ENCODE measurements at places on chromosomes 2 and 18.

- no peak for DNase-seq
Observed at GRCh38 chr18:7742224-7742623, 175.1 kb downstream of the PTPRM start.

- peak; percentile 98 for DNase-seq
Observed at GRCh38 chr2:173652767-173653431, 298.2 kb downstream of the CDCA7 start.

- no peak for DNase-seq
Observed at GRCh38 chr18:35397976-35398375, 20.8 kb upstream of the ZNF396 start.

DNA sequence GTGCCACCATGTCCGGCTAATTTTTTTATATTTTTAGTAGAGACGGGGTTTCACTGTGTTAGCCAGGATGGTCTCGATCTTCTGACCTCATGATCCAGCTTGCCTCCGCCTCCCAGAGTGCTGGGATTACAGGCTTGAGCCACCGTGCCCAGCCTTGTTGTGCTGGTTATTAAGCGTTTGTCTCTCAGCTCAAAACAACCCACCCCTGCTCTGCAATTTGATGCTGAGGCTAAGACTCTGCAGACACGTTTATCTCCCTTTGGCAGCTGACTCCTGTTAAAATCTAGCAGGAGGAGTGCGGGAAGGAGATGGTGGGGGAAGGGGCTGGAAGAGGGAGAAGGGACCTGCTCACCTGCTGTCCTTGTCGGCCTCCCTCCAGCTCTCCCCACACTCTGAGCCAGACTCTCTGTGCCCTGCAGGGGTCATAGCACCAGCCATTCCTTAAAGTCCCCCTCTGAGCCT, 29.9 kb upstream of the IMPA2 start:
- DNase-seq, result no peak

DNA sequence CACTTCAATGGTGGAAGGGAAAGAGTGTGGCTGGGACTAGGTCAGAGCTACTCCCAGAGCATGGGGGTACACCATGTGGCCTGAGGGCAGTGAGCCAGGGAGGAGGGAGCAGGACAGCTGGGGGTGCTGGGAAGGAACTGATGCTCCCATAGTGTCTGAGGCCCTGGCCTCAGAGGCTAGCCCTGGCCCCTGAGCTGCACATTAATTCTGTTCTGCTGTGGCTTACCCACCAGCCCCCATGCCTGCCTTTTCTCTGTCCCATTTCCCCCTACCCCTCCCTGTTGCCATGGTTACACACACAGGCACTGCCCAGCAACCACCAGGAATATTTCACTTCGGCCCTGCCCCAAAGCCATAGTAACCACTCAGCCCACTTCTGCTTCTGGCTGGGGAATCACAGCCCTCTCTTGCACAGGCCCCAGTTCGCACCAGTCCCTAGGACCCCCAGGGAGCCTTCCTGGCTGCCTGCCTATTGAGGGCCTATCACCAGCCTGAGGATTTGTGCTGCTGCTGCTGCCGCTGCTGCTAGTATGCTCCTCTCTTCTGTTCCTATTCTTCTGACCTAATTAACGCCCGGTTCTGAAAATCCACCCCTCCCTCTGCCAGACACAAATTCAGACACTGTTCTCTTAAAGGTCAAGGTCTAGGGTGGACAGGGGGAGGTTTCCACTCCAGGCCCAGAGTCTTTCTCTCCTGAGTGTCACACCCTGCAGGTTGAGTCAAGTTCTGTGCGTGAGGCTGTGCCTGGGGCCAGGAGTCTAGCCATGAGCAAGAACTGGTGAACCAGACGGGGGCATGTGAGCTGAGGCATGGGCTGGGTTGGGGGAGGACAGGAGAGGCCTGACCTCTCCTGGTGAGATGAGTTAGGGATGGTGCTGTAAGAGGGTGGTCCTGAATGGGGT, 87.1 kb upstream of the MCFD2 start:
- peak; percentile 16 for DNase-seq

DNA sequence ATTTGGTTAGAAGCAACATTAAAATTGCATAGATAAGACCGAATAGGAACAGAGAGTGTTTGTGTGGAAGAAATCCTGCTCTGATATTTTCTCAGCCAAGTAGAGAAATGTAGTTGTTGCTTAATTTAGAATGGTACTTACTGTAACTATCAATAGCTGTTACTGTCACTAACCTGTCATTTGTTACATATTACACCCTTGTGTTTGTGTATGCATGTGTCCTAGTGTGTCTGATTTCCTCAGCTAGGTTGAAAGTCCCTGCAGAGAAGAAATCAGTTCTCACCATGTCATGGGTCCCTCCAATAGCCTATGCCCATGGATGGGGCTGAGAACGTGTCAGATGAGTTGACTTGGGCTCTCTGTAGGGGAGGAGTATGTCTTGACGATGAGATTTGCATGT, 94.4 kb downstream of the SPTBN1 start:
- no peak for DNase-seq

- DNase-seq, result peak; percentile 39
Observed at GRCh38 chr2:159807183-159808031, 9.4 kb upstream of the CD302 start.

DNA sequence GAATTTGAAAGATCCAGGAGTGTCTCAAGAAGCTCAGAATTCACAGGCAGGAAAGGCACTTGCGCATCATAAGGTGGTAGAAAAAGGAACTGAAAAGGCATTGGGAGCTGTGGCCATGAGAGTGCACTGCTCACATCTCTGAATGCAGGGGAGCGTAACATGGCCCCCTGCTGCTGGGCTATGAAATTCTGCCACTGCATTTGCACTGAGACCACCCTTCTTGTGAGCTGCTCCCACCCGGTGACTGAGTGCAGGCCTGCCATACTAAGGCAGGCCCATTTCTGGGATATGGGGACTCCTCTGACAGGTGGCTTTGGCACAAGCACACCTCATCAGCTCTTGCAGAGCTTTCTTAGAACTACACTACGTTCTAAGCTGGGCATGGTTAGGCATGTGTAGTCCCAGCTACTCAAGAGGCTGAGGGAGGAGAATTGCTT, 25.3 kb upstream of the STARD7 start:
- DNase-seq, result no peak

DNA sequence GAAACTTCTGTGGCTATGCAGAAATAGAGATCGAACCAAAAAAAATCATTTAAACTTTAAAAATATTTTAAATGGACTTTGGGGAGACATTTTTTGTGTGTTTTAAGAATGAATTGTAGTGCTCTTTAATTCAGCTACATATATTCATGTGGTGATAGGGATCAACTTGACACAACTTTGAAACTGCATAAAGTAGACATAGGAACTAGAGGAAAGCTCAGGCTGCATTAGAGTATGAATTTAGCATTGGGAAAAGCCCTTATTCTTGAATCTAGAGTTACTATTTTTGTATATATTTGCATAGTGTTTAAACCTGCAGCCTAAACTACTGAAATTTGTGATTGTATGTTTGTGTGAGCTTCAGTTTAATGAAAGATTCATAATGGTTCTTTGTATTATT, 78.3 kb downstream of the SLC39A10 start:
- DNase-seq, result no peak

DNA sequence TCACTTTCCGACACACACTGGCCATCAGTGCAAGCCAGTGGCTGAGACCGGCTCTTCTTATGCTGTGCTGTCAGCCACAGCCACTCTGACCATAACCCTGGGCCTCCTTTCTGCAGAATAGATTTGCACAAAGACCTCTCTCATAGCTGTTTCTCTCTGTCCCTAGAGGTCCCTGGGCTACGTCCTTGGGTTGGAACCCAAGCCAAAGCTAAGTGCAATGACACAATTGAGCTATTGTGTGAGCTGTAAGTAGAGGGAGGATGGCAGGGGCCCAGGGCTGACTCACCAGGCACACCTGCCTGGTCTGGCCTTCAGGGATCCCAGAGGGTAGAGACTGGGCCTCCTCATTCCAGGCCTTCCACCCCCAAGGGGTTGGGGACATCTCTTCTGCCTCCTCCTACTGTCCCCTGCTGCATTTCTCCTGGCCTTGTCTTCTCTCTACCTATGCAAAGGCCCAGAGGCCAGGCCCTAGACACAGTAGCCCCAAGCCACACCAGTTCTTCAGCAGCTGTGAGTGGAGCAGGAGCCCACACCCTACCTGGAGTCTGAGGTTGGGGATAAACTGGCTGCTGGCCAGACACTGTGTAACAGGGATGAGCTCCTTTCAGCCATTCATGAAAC, 174.6 kb downstream of the NCK2 start:
- no peak for DNase-seq

GRCh38 chr2:71379086-71379485, 47.5 kb downstream of the ZNF638 start:
- peak; percentile 45 for DNase-seq

- DNase-seq, result no peak
Observed at GRCh38 chr2:14776216-14776615, 143.7 kb downstream of the LRATD1 start.

DNA sequence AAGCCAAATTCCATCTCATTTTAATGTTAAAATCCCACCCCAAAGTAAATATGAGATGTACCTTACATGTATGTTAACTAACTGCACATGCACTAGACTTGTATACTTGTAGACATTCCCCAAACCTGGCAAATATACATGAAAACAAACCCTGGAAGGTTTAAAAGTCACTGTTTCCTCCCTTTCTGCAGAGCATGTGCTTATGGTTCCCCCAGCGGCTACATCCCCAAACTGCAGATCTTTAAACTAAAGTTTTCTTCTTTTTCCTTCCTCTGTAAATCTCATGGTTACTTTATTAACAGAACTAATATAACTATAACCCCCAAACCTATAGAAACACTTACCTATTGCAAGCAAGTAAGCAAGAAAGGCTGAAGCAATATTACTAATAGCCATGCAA, 731.5 kb downstream of the LRP1B start:
- DNase-seq, result no peak

DNA sequence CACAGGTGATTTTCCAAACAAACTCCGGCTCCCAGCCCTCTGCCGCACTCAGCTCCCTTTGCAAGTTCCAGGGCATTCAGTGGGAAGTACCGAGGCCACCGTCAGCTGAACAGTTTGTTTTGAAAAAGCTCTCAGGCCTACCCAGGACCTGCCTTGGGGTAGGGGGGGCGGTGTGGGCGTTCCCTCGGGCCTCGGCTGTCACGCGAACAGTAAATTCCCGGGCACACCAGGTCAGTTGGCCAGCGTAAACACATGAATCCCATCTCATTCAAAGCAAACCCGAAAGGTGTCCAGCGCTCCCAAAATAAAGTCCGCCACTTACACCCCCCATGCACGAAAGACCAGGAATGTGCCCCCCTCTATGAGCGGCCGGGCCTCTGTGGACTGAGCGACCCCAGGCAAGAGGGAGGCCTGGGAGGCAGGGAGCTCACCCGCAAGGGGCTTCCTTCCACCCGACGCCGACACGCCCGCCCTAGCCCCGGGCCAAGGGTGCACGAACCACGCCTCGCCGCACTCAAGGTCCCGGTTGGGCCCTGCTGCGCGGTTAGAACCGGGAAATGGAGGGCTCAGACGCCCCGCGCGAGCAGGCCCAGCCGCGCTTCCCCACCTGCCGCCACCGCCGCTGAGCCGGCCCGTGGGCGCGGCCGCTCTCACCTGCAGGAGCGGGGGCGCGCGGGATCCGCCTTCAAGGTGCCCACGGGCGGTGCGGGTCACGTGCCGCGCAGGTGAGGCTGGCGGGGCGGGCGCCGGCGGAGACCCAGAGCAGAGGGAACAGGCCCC, at the start of gene WDSUB1:
TSS of gene WDSUB1 (minus strand) at position 775 of the 780 bp plus-strand sequence. CDS start 3,634 bp downstream, outside the sequence.
- peak; percentile 46 for DNase-seq

DNA sequence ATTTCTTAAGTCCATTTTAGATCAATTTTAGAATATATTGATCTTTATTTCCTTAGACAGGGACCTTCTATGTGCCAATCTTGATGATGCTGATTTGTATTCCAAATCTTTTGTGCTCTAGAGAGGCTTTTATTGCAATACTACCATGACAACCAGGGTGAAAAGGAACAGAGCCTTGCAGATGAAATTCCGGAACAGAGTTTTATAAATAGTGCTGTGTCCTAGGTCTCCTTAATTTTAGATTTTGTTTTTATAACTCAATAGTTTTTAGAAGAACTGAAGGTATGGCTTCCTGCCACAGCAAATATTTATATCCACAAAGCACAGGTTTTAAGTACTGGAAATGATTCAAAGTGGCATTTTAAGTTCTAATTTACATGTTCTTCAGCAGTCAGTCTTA, 160.2 kb downstream of the PMAIP1 start:
- no peak for DNase-seq

Measured in HFFc6 (cell line).